ENCODE measurements at places on chromosomes 7 and 10. TPM values are rescaled to one million over a fixed set of nuclear protein-coding genes. Genes with fewer than 3 reads are reported as not detected.

NAT16 gene
- 0.93 TPM for total RNA-seq

PAPOLB gene
- not detected for total RNA-seq

ATG9B gene
- not detected for total RNA-seq

ACTL6B gene
- total RNA-seq, result not detected

OR6V1 gene
- not detected for total RNA-seq

FAM241B gene
- 7.4 TPM for total RNA-seq

Measured in A172 (cell line).